ENCODE measurements at places on chromosomes 6 and 20.

- DNase-seq = no peak
These were observed 282.6 kb downstream of the TPBG start for GRCh38 chr6:82646231-82646615.

DNA sequence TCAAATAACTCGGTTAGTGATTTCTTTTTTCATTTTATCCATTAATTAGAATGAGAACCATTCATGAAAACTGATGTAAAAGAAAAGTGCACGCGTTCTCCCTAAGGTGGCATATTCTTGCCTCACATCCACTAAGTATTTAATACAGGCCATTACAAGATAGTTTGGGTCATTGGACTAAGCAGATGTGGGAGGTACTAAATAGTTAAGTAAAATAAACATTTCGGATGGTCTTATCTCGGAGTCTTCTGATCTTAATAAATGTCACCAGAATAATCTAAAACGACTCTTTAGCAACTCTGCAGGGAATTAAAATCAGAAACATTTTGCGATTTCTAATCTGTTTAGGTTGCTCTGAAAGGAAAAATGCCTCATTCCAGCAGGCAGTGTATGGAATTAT is 78.7 kb downstream of the RFX6 start:
- no peak for DNase-seq

- DNase-seq = no peak
These were observed 34.5 kb downstream of the TXLNB start for GRCh38 chr6:139257291-139257690.

DNA sequence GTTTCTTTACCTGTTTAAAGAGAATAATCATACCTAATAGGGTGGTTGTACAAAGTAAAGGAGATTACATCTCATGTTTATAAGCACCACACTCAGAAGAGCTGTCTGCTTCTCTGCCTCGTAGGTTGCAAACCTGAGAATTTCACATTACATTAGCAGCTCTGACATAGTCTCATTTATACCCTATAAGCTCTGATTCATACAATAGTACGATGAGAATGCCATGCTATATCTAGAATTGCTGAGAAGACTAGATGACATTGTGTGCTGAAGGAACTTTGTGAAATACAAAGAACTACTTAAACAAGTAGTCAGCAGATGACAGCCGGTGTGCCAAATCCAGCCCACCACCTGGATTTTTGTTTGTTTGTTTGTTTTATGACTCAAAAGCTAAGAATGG is 121.2 kb downstream of the ADAT2 start:
- no peak for DNase-seq

DNA sequence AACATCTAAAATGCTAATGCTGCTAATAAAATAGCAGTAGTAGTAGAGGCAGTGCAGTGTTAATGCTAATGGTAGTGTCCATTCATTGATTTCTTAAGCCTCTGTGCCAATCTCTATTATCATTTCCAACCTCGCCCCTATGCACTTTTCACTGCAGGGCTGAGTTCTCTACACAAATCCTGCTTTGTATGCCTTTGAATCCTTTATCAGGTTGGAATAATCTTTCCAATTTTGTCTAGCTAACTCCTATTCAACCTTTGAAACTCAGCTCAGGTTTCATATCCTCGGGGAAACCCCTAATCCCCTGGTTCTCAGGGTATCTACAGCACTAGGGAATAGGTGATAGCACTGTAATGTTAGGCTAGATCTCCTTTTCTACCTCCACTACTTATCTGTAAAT is 284.0 kb upstream of the RUNX2 start:
- DNase-seq = no peak

- no peak for DNase-seq
These were observed 141.9 kb upstream of the NEDD9 start for GRCh38 chr6:11374036-11375010.

- no peak for DNase-seq
These were observed 65.8 kb upstream of the JAG1 start for GRCh38 chr20:10739566-10739965.

GRCh38 chr6:136968837-136969236 is 46.7 kb downstream of the SLC35D3 start:
- no peak for DNase-seq

GRCh38 chr6:158213925-158214674 is 46.0 kb downstream of the GTF2H5 start:
- DNase-seq = peak; percentile 84

- DNase-seq = no peak
These were observed 41.3 kb downstream of the SESN1 start for GRCh38 chr6:109053336-109053735.

- peak; percentile 67 for DNase-seq
These were observed 973 bp upstream of the BRD2 start for GRCh38 chr6:32967151-32968091.

DNA sequence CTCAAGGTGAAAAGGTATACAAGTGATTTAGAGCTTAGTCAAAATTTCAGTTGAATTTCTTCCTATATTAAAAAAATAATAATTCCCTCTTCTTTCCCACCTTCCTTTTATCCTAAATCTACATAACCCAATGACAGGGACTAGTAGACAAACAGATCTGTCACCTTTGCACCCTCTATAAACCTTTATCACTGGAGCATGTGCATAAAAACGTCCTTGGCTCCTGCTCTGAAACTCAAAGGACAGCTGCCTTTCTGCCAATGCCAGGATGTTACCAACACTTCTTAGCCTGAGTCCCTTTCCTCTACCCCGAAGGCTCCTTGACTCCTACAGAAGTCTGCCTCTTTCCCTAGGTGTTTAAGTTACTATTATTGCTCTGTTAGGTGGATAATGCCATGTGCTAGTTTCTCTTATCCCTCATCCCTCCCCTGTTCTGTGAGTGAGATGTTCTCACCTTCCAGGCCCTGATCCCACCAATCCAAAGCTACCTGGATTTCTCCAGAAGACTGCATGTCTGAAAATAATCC is 4.3 kb downstream of the CLVS2 start:
- DNase-seq = no peak

- DNase-seq = no peak
These were observed 40.2 kb downstream of the ITCH start for GRCh38 chr20:34403063-34403827.

GRCh38 chr6:169075211-169075914 is 178.3 kb downstream of the THBS2 start:
- DNase-seq = no peak

DNA sequence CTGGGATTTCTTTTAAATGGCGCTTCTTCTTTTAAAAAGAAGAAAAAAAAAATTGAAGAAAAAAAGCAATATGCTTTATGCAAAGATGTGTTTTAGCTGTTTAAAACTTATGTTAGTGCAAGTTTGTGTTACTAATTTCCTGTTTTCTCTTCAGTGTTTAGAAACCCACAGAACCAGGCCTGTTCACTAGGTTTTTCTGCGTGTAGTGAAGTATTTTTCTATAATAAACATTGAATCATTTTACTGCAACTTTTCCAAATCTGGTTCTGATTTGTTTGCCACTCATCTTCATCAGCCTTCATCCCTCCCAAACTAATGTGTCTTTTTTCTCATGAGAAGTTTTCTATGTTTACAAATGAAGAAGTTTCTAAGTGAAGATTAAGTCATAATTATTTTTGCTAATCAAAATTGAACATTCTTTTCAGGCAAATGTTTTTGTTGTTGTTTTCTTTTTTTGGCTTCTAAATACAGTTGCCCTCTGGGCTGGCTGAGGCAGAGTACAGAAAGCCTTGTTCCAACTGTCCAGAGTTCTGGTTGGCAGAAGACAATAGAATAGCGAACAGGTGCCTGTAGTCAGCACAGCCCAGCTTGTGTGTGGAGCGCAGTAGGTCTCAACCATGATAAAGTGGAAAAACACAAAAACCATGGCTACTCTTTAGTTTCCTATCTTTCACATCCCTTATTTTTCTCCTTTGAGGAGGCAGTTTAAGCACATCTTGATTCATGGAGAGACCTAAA is 14.5 kb downstream of the ZNF76 start:
- DNase-seq = no peak

GRCh38 chr6:111750753-111751673 is 122.2 kb downstream of the FYN start:
- no peak for DNase-seq

- DNase-seq = no peak
These were observed 55.4 kb downstream of the ZDHHC14 start for GRCh38 chr6:157436219-157436943.

- DNase-seq = no peak
These were observed 169.0 kb upstream of the GJE1 start for GRCh38 chr6:141963543-141964295.

DNA sequence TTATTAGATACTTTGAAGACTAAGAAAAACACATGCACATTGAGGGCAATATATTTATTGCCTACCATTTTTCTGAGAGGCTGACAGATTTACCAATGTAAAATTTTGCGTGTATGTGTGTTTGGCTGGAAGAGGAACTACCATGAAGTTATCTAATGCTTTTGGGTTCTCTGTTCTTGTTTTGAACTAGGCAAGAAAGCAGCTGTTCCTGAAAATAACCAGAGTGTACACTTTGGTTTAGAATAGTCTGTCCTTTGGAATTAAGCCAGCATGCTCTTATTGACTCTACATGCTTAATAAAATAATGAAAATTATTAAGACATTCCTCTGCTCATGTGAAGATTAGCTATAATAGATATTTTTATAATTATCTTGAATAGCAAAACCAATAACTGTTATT is 129.2 kb downstream of the MYB start:
- DNase-seq = no peak

GRCh38 chr6:158818581-158819212 is 471 bp downstream of the EZR start:
- DNase-seq = peak; percentile 10

GRCh38 chr6:108581237-108581931 is 20.7 kb downstream of the FOXO3 start:
- DNase-seq = no peak

GRCh38 chr6:129646642-129647041 is 63.3 kb downstream of the ARHGAP18 start:
- DNase-seq = no peak

- peak; percentile 3 for DNase-seq
These were observed 581.1 kb upstream of the CITED2 start for GRCh38 chr6:139955366-139956155.

GRCh38 chr6:2739335-2739734 is 11.4 kb downstream of the MYLK4 start:
- no peak for DNase-seq

- no peak for DNase-seq
These were observed 30.7 kb downstream of the HDGFL1 start for GRCh38 chr6:22600059-22600458.

- DNase-seq = no peak
These were observed 267.8 kb downstream of the PTPRK start for GRCh38 chr6:128252341-128253176.

Measured in NCI-H510A treated with DMSO at 0.1 percent for 48 hours (cell line).